ENCODE measurements at places on chromosomes 1 and 21. TPM values are rescaled to one million over a fixed set of nuclear protein-coding genes. Genes with fewer than 3 reads are reported as not detected.
A peak's percentile ranks its signal among the peaks of the same experiment; 100 is the strongest.

BTF3L4 gene
- 43.2 TPM for total RNA-seq

PLA2G2F gene
- total RNA-seq: not detected

HORMAD1 gene
- not detected for total RNA-seq

UBE2G2 gene
- 115 TPM for total RNA-seq

A3GALT2 gene
- total RNA-seq: not detected

DNAH14 gene
- total RNA-seq: 1.8 TPM

C4BPA gene
- total RNA-seq: not detected

DNA sequence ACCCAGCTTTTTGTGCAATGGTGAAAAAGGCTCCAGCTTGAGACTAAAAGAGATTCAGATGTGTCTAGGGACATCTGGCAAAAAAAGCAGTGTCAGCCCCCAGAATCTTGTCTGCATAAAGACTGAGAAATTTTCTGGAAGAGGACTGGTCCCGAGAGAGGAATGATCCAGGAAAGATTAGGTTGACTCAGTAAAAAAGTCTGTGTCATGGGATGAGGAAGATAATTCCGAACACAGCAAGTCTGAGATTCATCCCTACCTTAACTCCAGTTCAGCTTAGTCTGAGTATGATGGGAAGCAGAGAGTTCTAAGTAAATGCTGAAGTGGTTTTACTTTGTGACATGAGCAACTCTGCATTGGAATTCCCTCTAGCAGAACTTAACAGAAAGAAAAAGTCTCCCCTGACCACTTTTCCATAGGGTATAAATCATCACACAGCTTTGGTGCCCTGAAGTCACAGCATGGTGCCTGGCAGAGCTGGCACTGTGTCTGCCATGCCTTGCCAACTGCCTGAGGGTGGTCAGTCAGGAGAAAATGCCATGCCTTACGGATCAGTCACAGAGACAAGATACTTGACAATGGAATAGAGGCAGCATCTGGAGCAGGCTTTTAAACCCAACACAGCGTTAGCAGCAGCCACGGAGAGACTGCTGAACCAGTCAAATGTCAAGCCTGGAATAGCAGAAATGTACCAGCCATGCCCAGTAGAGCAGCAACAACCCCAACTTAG lies 153.4 kb downstream of the ZC3H11B start:
- no peak overlapping the region for H3K27ac ChIP-seq
- no peaks in the 10 kb centered on the region for H3K36me3 ChIP-seq
- no peaks in the 10 kb centered on the region for H3K4me1 ChIP-seq
- no peak overlapping the region for H3K4me3 ChIP-seq
- peaks cover 5% of the 10 kb centered on the region for H3K27me3 ChIP-seq

GRCh38 chr21:42461185-42461520 lies 34.9 kb downstream of the RSPH1 start:
- DNase-seq: no peak
- H3K4me1 ChIP-seq: peaks cover 67% of the 10 kb centered on the region
- no peaks in the 10 kb centered on the region for H3K27me3 ChIP-seq
- peaks cover 7% of the 10 kb centered on the region for H3K36me3 ChIP-seq
- peak overlapping the region; percentile 85 for H3K27ac ChIP-seq
- H3K4me3 ChIP-seq: peak overlapping the region; percentile 40

- DNase-seq: no peak
- H3K4me3 ChIP-seq: no peak overlapping the region
- peaks cover 3% of the 10 kb centered on the region for H3K36me3 ChIP-seq
- peaks cover 15% of the 10 kb centered on the region for H3K4me1 ChIP-seq
- H3K27me3 ChIP-seq: no peaks in the 10 kb centered on the region
Measured at GRCh38 chr1:193592317-193592716, 405.9 kb upstream of the B3GALT2 start.

DNA sequence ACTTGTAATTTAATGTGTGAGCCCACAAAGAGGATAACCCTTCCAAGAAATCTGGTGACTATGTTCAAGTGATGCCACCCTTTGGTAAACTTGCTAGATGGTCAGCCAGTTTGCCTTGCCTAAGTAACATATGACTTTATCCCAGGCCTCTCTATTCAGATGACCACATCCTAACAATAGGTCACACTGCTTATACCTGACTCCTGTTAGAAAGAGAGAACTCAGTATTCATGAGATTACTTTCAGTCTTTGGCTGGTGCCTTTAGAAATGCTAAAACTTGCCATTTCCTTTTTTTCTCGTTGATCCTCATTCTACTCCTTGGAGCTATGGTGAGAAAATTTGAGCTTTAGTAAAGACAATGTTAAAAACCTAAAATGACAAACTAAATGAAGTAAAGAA lies 28.5 kb upstream of the SERBP1 start:
- H3K4me1 ChIP-seq: no peaks in the 10 kb centered on the region
- no peaks in the 10 kb centered on the region for H3K27me3 ChIP-seq
- no peak overlapping the region for H3K27ac ChIP-seq
- H3K36me3 ChIP-seq: no peaks in the 10 kb centered on the region
- no peak overlapping the region for H3K4me3 ChIP-seq

DNA sequence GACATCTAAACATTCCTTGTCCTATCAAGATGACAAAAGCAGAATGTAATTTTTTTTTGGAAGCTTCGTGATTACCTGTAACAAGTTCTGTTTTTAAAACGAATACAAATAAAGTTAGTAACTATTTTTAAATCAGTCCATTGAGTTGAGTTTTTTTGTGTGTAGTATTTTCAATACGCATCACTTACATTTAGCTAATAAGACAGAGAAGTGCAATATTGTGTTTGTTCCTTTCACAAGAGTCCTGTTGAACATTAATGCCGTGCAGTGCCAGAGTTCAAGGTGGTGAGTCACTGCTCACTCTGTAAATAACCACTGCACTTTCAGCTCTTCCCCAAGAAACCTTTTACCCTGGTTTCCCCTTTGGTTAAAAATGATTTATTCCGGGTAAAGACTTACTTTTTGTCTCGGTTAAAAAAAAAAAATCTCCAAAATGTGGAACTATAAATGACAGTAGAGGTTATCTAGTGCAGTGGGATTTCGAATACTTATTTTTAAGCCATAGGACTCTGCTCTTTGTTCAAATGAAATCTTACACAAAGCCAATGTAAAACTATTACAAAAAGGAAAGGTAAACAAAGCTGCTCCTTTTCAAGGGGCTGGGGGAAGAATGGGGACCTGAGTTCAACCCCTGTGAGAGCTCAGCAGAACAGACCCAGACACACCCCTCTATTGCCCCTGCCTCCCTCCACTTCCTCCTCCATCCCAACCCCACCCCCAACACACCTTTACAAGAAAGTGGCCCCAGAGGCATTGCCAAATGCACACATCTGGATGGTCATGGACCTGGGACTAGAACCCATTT lies 14.8 kb upstream of the NCMAP start:
- peaks cover 25% of the 10 kb centered on the region for H3K36me3 ChIP-seq
- H3K4me3 ChIP-seq: peak overlapping the region; percentile 43
- peaks cover 77% of the 10 kb centered on the region for H3K4me1 ChIP-seq
- H3K27me3 ChIP-seq: no peaks in the 10 kb centered on the region

- H3K4me3 ChIP-seq: no peak overlapping the region
- no peaks in the 10 kb centered on the region for H3K4me1 ChIP-seq
- DNase-seq: no peak
- no peaks in the 10 kb centered on the region for H3K27me3 ChIP-seq
- H3K27ac ChIP-seq: no peak overlapping the region
- no peaks in the 10 kb centered on the region for H3K36me3 ChIP-seq
Measured at GRCh38 chr21:17195976-17196375, 316.9 kb upstream of the CXADR start.

DNA sequence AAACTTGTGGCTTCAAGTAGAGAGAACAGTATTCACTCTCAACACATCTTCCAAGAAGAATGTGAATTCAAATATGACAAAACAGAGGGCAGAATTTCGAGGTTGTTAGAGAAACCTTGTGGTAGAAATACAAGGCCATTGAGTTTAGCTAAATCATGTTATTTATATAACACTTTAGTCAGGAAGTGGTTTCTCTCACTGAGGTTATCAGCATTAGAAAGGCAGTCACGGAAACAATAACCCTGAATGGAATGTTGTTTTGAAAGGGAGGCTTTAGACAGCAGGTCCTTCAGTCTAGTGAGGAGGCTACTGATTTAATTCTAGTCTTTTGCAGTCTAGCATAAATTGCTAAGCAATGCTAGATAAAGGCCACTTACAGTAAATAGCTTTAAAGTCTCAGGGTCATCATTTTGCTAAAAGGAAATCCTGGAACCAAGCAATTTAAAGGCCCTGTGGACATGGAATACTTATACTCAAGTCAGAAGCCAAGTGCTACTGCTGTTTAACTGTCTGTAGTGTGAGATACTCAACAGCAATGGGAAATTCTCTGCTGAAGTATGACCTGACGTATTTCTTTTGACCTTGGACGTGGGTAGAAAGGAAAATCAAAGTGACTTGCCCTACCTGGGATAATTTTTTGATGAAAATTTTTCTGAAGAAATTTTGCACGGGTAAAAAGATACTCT lies 89.0 kb upstream of the CHODL start:
- no peaks in the 10 kb centered on the region for H3K36me3 ChIP-seq
- peaks cover 19% of the 10 kb centered on the region for H3K4me1 ChIP-seq
- H3K4me3 ChIP-seq: no peak overlapping the region
- H3K27ac ChIP-seq: no peak overlapping the region
- no peaks in the 10 kb centered on the region for H3K27me3 ChIP-seq

GRCh38 chr1:56326056-56326455 lies 253.3 kb downstream of the PLPP3 start:
- no peaks in the 10 kb centered on the region for H3K36me3 ChIP-seq
- H3K4me1 ChIP-seq: peaks cover 11% of the 10 kb centered on the region
- no peak for DNase-seq
- no peaks in the 10 kb centered on the region for H3K27me3 ChIP-seq
- no peak overlapping the region for H3K27ac ChIP-seq
- H3K4me3 ChIP-seq: no peak overlapping the region

GRCh38 chr1:160397651-160398050 lies 2.7 kb upstream of the VANGL2 start:
- no peak overlapping the region for H3K4me3 ChIP-seq
- DNase-seq: no peak
- H3K27ac ChIP-seq: no peak overlapping the region
- peaks cover 15% of the 10 kb centered on the region for H3K27me3 ChIP-seq
- H3K4me1 ChIP-seq: peaks cover 2% of the 10 kb centered on the region

- DNase-seq: no peak
- H3K4me3 ChIP-seq: no peak overlapping the region
- no peaks in the 10 kb centered on the region for H3K27me3 ChIP-seq
- H3K36me3 ChIP-seq: no peaks in the 10 kb centered on the region
Measured at GRCh38 chr1:201783058-201783457, 45.9 kb upstream of the IPO9 start.

- peaks cover 24% of the 10 kb centered on the region for H3K4me1 ChIP-seq
- no peak overlapping the region for H3K4me3 ChIP-seq
- no peak overlapping the region for H3K27ac ChIP-seq
- H3K36me3 ChIP-seq: peaks cover 26% of the 10 kb centered on the region
- no peaks in the 10 kb centered on the region for H3K27me3 ChIP-seq
Measured at GRCh38 chr1:41619511-41620364, 135.3 kb upstream of the EDN2 start.

DNA sequence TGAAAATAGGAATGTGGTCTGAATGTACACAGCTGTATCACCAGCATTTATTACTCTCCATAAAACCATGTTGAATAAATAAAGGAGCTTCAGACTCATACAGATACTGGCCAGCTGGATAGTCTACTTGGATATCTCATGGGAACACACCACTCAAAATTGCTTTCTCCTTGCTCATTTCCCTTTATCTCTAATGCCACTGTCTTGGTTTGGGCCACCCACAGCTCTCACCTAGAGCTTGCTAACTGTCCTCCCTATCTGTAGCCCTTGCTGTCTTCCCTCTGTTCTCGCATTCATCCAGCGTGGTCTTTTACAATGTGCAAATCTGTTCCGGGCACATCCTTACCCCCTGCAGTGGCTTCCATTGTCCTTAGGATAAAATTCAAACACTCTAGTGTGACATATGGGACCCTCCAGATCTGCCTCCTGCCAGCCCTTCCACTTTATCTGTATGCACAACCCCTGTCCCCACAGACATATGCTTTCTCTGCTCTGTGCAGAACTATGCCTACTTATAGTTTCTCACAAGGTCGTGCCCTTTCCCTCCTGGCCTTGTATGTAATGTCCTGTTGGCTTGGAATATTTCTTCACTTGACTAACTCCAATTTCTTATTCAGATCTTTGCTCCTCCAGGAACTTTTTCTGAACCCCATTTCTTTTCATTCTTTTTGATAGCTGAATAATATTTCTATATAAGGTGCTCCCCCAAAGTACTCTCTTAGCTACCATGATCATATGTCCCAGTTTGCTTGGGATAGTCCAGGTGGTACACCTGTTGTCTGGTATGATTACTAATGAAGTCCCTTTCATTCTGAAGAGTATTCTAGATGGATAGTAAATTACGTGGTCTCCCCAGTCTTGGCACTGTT lies 2.9 kb downstream of the FLVCR1 start:
- H3K36me3 ChIP-seq: peaks cover 17% of the 10 kb centered on the region
- DNase-seq: no peak
- H3K27me3 ChIP-seq: no peaks in the 10 kb centered on the region
- no peak overlapping the region for H3K4me3 ChIP-seq

- no peak overlapping the region for H3K27ac ChIP-seq
- H3K27me3 ChIP-seq: no peaks in the 10 kb centered on the region
- DNase-seq: no peak
- no peaks in the 10 kb centered on the region for H3K36me3 ChIP-seq
- no peak overlapping the region for H3K4me3 ChIP-seq
Measured at GRCh38 chr1:118101999-118102398, 83.0 kb downstream of the SPAG17 start.
